WTC11 (cell line): ENCODE measurements at places on chromosomes 13 and 19. TPM values are rescaled to one million over a fixed set of nuclear protein-coding genes. Genes with fewer than 3 reads are reported as not detected.

- H3K27me3 ChIP-seq: no peaks in the 10 kb centered on the region
- H3K36me3 ChIP-seq: peaks cover 14% of the 10 kb centered on the region
- peak overlapping the region; percentile 59 for H3K4me3 ChIP-seq
- peaks cover 39% of the 10 kb centered on the region for H3K4me1 ChIP-seq
These were observed 18.2 kb downstream of the LSM4 start for GRCh38 chr19:18304458-18305310.

GRCh38 chr19:5337126-5337525, 3.5 kb downstream of the PTPRS start:
- DNase-seq: no peak
- H3K27me3 ChIP-seq: peaks cover 14% of the 10 kb centered on the region
- peaks cover 37% of the 10 kb centered on the region for H3K4me1 ChIP-seq
- no peak overlapping the region for H3K27ac ChIP-seq

DNA sequence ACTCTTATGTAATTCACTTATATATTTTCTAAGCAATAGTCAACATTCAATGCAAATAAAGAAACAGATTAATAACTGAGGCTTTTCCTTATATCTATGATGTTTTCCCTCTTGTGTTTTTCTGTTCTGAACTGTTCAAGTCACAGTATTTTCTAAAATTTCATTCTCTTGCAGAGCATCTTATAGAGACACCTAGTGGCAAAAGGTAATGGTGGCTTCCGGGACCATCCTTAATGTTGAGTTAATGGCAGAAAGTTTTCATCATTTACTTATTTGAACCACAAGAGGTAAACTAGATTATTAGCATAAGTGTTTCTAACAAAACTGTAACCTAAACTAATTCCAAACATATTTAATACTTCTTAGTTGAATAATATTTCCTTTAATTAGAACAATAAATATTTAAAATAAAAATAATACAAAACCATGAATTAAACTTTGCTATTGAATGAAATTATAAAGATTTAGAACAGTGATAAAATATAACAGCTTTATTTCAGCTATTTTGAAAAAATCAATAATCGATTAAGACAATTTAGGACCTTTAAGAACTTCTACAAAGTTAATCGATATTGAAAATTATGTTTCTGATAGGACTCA, 1.7 kb upstream of the SLITRK5 start:
- no peak for DNase-seq
- no peak overlapping the region for H3K4me3 ChIP-seq
- peaks cover 17% of the 10 kb centered on the region for H3K27me3 ChIP-seq
- H3K4me1 ChIP-seq: peaks cover 22% of the 10 kb centered on the region

- DNase-seq: no peak
- H3K36me3 ChIP-seq: peaks cover 29% of the 10 kb centered on the region
- no peak overlapping the region for H3K4me3 ChIP-seq
- H3K27ac ChIP-seq: no peak overlapping the region
- H3K27me3 ChIP-seq: no peaks in the 10 kb centered on the region
- H3K4me1 ChIP-seq: peaks cover 11% of the 10 kb centered on the region
These were observed 15.0 kb downstream of the VWA8 start for GRCh38 chr13:41945926-41946325.

The C19orf33 gene
- 16.1 to 22.3 TPM (median 21.3 TPM) in 3 replicates for total RNA-seq
